NT2/D1 (cell line): ENCODE measurements at places on chromosomes 13 and 19.

- DNase-seq, result no peak
Measured at GRCh38 chr19:13869281-13869680, 7.7 kb upstream of the NANOS3 start.

DNA sequence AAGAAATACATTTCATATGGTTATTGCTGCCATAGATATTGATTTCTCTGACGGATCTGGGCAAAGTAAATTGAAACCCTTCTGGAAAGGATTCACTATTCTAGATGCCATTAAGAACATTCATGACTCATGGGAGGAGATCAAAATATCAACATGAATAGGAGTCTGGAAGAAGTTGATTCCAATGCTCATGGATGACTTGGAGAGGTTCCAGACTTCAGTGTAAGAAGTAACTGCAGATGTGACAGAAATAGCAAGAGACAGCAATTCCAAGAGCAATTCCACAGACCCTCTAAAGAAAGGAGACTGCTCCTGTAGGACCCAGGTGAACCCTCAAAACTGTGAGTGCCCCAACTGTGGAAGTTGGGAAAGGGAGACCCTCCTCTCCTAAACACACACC is 30.9 kb upstream of the KCTD12 start:
- no peak for DNase-seq

DNA sequence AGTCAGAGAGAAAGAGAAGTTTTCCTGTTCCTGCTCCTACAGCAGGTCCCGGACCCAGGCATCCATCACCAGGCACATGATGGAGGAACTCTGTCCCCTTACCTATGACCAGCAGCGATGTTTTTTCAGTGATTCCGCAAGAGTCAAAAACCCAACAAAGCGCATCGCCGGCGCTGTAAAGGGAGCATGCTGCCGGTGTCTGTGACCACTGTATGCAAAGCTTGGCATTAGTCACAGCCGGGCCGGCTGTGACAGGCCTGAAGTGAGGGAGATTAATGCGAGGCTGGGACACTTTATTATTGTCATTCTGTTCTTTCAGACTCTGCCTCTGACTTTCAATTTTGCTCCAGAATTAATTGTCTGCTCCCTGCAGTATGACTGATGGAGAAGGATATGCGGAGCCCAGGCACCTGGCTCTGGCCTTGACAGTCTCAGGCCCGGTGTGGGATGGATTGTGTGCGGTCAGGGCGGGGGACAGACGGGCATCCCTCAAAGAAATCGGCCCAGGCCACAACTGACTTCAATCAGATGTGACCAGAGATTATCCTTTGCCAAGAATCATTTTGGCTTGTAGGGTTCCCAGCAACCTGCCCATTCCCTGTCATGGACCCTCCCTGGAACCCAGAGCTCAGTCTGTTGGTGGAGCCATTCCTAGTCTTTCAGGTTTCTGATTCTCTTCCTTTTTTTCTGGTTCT is 462.0 kb upstream of the ZNF507 start:
- no peak for DNase-seq

GRCh38 chr13:113532156-113532806 is 41.8 kb upstream of the DCUN1D2 start:
- peak; percentile 70 for DNase-seq

DNA sequence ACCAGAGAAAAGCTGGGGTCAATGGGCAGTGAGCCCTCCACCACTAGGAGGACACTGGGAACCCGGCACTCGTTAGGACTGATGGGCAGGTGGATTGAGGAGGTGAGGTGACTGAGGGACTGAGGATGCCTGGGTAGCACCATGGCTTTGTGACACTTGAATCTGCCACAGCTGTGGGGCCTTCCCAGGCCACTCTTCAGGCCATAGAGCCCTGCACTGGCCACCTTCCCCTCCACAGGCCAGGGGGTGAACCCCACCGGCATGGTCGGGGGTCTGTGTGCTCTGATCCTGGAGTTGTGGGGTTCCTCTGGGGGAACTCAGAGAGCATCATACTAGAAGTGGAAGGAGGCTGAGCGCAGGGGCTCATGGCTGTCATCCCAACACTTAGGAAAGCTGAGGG is 423.5 kb downstream of the ZNF536 start:
- DNase-seq, result no peak

GRCh38 chr13:50457415-50458393 is 385.8 kb downstream of the DLEU7 start:
- DNase-seq, result no peak
